Muscle of arm (tissue), 14 donors: ENCODE measurements at places on chromosomes 4 and X. TPM values are rescaled to one million over a fixed set of nuclear protein-coding genes. Genes with fewer than 3 reads are reported as not detected.

GRCh38 chr4:137253949-137254348, 278.3 kb downstream of the PCDH18 start:
- DNase-seq = no peak

GRCh38 chr4:149785696-149786431, 29.8 kb downstream of the IQCM start:
- DNase-seq = peak; percentile 73

- DNase-seq = no peak
Measured at GRCh38 chr4:174265916-174266315, 17.6 kb downstream of the FBXO8 start.

GRCh38 chrX:103699243-103699642, 11.5 kb upstream of the TMEM31 start:
- DNase-seq = no peak

GRCh38 chr4:8665406-8666360, 73.1 kb downstream of the CPZ start:
- DNase-seq = no peak

- no peak for DNase-seq
Measured at GRCh38 chrX:39201305-39201990, 400.2 kb downstream of the MID1IP1 start.

DNA sequence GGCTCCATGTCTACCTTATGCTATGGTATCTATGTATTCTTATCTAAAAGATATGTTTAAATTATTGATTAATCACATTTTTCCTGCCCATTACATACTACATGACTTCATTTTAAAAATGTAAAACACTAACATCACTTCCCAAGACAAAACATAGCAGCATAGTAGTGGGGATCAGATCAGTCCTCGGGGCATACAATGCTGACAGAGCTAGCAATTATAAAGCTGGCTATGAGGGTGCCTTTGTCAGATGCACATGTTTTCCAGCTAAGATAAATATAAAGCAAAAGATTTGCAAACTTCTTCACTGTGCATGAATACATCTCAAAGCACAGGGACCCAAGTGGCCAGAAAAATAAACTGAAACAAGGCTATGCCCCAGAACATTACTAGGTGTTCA, 549.8 kb upstream of the INTU start:
- DNase-seq = no peak

DNA sequence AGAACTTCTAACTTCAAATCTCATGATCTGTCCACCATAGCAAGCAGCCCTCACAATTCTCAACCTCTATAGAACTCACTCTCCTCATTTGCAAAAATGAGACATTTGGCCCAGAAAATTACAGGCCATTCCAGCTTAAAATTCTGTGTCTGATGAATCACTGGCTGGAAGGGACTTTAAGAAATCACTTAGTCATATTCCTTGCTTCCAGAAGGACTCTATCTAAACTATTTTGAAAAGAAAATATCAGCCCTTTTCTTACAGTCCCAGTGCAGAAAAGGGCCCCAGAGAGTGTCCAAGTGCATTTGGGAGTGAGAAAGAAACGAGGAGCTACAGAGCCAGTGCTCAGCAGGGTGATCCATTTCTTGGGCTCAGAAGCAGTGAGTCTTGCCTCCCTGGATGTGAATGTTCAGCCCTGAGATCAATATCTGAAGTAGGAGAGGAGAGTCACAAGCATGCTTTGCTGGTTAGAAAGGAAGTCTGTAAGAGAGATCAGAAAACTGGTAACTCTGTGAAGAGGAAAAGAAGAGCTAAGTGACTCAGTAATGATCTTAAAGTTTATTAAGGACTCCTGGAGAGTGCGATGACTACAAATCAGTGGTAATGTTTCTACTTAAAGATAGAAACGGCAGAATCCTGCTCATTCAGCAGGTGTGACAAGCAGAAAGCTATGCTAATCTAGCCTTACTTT, 139.8 kb downstream of the PALLD start:
- DNase-seq = no peak

DNA sequence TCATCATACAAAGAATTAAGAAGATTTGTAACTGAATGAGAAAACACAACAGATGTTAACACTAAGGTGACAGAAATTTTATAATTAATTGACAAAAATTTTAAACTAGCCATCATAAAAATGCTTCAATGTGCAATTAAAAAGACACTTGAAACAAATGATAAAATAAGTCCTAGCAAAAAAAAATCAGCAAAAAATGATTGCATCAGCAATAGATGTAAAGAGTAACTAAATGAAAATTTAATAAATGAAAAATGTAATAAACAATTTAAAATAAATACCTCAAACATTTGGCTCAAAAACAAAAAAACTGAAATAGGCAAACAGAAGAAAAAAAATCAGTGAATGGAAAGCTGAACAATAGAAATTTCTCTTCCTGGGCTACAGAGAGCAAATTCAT, 380.7 kb upstream of the GALNTL6 start:
- no peak for DNase-seq

DNA sequence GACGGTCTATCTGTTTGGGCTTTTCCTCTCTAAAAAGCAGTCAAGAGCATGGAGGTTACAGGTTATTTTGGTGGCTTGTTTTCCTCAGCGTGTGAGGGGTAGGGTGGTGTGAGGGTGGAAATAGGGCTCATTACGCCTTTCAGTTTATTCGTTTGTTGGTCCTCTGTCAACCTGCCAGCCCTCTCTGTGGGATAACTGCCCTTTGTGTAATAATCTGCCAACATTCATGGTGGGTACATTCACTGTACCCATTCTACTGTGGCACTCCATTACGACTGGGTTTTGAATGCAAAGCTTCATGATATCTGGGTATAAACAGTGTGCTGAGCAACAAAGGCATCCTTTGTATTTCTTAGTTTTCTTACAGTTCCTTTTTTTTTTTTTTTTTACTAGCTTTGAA, 136.4 kb downstream of the ADGRL3 start:
- DNase-seq = no peak

GRCh38 chrX:115402299-115402698, 112.8 kb downstream of the LUZP4 start:
- no peak for DNase-seq

- DNase-seq = no peak
Measured at GRCh38 chr4:13348216-13348615, 135.9 kb downstream of the RAB28 start.

DNA sequence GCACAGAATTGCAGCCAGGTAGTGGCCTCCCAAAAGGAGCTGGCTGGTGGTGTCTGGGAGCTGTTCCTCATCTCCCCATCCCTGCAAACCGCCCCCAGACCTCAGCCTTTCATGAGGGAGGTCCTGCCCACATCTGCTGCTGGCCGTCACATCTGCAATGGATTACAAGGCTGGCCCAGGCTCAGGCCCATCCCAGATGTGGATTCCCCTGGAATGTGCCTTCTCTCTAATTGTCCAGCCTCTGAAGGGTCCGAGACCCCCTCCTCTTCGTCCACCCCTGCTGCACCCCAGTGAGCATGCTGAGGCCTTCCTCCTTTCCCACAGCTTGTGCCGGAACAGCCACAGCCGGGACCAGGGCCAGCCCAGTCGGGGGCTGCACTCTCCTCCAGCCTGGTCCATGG, 115.0 kb upstream of the NALF2 start:
- peak; percentile 41 for DNase-seq

DNA sequence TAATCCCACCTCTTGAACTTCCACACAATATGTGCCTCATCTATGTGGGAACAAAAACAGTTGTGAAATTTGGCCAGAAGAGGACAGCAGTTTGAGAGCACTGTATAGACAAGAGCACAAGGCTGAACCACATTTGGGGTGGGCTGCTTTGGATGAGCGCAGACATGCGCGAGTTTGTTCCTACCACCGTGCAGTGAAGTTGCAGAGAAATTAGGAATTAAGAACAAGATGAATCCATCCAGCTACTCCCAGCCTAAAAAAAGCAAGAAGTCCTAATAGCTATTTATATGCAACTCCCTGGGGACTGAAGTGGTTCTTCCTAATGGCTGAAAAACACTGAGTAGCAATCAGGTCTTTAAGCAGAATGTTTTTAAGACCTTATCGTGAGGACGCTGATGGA, 1.0 kb downstream of the GAB3 start:
- DNase-seq = no peak

- peak; percentile 10 for DNase-seq
Measured at GRCh38 chr4:146368209-146368608, 153.5 kb downstream of the SLC10A7 start.

GRCh38 chrX:136273986-136274385, 22.8 kb upstream of the MAP7D3 start:
- no peak for DNase-seq

GRCh38 chrX:33416273-33416805, 205.0 kb upstream of the DMD start:
- no peak for DNase-seq

GRCh38 chr4:155428128-155428527, 51.4 kb upstream of the MAP9 start:
- no peak for DNase-seq

DNA sequence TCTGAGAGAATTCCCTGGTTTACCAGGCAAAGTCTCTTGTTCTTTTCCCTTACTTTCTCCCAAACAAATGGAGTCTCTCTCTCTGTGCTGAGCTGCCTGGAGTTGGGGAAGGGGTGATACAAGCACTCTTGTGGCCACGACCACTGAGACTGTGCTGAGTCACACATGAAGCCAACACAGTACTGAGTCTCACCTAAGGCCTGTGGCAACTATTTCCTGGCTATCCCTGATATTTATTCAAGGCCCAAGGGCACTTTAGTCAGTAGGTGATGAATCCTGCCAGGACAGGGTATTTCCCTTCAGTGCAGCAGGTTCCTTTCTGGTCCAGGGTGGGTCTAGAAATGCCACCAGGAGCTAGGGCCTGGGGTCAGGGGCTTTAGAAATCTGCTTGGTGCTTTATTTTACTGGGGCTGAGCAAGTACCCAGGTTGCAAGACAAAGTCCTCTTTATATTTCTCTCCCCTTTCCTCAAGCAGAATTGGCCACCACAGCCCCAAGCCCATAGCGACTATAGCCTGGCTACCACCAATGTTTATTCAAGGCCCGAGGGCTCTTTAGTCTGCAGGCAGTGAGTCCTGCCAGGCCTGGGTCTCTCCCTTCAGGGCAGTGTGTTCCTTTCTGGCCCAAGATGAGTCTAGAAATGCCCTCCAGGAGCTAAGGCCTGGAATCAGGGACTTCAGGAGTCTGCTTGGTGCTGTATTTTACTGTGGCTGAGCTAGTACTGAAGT, 10.5 kb downstream of the ARL13A start:
- no peak for DNase-seq

DNA sequence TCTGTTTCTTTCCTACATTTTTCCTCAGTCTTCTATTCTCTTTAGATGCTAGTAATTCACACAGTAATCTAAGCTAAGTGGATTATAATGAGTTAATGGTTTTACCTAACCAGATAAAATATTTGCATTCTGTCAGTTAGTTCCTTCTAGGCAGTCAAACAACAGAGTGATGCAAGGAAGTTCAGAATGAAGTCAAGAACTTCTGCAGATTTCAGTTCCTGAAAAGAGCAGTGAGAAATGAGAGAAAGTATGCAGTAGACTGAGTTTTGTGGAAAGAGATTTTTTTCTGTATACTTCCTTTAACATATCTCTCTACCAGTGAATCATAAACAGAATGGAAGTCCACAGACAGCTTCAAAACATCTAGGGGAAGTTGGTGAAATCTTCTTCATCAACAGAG, 774.0 kb upstream of the POU3F4 start:
- no peak for DNase-seq

- no peak for DNase-seq
Measured at GRCh38 chr4:13306356-13306755, 177.8 kb downstream of the RAB28 start.

DNA sequence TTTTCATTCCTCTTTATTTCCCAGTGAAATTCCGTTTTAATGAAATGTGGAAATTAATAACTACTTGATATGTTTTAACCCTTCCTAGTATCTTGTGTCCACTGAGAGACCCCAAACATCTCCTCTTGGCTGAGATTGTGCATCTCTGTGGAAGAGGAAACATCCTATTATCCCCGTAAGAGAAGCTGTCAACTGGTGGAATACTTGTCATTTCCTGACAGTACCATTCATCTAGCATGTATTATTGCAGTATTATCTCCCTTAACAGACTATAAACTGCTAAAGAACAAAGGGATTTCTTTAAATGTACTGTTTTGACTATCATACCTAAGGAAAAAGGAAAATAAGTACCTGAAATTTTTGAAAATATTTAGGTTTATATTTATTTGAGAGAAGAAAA, 277.3 kb upstream of the SLC7A11 start:
- DNase-seq = no peak

DNA sequence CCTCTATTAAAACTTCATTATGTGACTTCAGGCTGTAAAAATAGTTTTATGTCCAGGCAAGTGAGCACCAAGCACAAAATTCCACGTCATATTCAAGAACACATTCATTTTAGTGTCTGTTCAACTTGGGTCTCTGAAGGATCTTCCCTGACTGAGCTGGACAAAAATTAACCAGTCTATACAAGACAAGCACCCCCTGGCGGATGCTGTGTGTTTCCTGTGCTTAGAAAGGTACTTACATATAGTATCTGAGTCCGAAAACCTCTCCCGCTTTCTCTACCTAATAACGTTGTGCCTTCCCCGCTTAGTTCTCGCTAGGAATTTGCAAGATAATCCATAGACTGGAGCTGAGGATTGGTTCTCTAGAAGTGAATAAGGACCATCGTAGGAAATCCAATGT, 2214.5 kb upstream of the TENM3 start:
- DNase-seq = peak; percentile 11

DNA sequence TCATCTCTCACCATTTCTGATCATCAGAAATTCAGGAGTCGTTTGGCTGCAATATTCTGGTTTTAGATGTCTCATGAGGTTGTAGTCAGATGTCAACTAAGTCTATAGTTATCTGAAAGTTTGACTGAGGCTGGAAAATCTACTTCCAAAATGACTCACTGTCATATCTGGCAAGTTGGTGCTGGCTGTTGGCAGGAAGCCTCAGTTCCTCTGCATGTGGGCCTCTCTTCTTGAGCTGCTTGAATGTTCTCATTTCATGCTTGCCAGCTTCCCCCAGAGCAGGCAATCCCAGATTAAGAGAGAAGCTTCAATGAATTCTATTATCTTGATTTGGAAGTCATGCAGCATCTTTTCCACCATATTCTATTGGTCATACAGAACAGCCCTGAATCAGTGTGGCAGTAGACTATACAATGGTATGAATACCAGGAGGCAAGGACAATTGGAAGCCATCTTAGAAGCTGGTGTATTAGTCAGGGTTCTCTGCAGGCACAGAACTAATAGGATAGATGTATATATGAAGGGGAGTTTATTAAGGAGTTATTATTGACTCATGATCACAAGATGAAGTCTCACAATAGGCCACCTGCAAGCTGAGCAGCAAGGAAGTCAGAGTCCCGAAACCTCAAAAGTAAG, 46.8 kb upstream of the ELF2 start:
- no peak for DNase-seq

NLRP2B gene
- 0.07 TPM for polyA plus RNA-seq

TMPRSS11F gene
- polyA plus RNA-seq = not detected

NWD2 gene
- polyA plus RNA-seq = 0.40 TPM

DRP2 gene
- polyA plus RNA-seq = 1.2 TPM

GRK4 gene
- 8.9 TPM for polyA plus RNA-seq

MAGEB1 gene
- not detected for polyA plus RNA-seq

PCDH18 gene
- polyA plus RNA-seq = 64.9 TPM

PROM1 gene
- polyA plus RNA-seq = 54.8 TPM

MAP9 gene
- polyA plus RNA-seq = 6.6 TPM

SLC16A2 gene
- polyA plus RNA-seq = 60.0 TPM

IL3RA gene
- 20.4 TPM for polyA plus RNA-seq
